Left cardiac atrium (tissue), 4 donors: ENCODE measurements at places on chromosomes 6 and 20. TPM values are rescaled to one million over a fixed set of nuclear protein-coding genes. Genes with fewer than 3 reads are reported as not detected.

PKIB gene
- not detected for total RNA-seq

BPIFA1 gene
- total RNA-seq: not detected

TUBB2B gene
- total RNA-seq: 2.2 TPM

NFATC2 gene
- total RNA-seq: 5.7 TPM

MLIP gene
- 248 TPM for total RNA-seq

ULBP3 gene
- total RNA-seq: 0.60 TPM

DEFB132 gene
- total RNA-seq: 0.32 TPM

MRAP2 gene
- 0.38 TPM for total RNA-seq
